Stimulated activated CD4-positive, alpha-beta T cell treated with anti-CD3 and anti-CD28 coated beads, Interleukin-1b, Interleukin-23, amount 100 ng/mL, for 1 hour (primary cell): ENCODE measurements at places on chromosomes 6 and 20.

- no peak for DNase-seq
Observed at GRCh38 chr6:166684866-166685265, 57.8 kb upstream of the RPS6KA2 start.

- no peak for DNase-seq
Observed at GRCh38 chr6:54386295-54386694, 78.1 kb downstream of the TINAG start.

- DNase-seq: no peak
Observed at GRCh38 chr6:106511288-106512047, 117.8 kb downstream of the RTN4IP1 start.

GRCh38 chr6:88008411-88008810, 39.2 kb upstream of the SPACA1 start:
- no peak for DNase-seq

- no peak for DNase-seq
Observed at GRCh38 chr6:87716928-87717614, 15.0 kb upstream of the AKIRIN2 start.

GRCh38 chr6:132131351-132131750, 180.2 kb upstream of the CCN2 start:
- no peak for DNase-seq

- no peak for DNase-seq
Observed at GRCh38 chr20:51098284-51098810, 75.4 kb upstream of the KCNG1 start.

DNA sequence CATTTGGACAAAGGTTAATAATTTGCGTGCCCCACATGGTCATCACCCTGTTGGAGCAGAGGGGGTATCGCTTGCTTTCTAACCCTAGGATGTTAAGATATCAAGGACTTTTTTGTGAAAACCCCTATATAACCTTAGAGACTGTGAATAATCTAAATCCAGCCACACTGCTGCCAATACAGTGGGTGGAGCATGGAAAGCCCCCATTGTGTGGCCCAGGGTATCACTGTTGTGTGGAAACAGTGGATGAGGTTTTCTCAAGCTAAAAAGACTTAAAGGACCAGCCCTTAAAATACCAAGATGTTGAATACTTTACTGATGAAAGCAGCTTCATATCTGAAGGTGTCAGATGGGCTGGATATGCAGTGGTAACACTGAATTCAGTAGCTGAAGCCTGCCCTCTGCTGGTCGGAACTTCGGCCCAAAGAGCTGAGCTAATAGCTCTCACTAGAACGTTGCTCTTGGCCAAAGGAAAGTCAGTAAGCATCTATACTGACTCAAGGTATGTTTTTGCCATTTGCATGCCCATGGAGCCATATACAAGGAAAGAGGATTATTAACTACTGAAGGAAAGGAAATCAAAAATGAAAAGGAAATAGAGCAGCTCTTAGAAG, 695.2 kb downstream of the PHF3 start:
- DNase-seq: no peak

DNA sequence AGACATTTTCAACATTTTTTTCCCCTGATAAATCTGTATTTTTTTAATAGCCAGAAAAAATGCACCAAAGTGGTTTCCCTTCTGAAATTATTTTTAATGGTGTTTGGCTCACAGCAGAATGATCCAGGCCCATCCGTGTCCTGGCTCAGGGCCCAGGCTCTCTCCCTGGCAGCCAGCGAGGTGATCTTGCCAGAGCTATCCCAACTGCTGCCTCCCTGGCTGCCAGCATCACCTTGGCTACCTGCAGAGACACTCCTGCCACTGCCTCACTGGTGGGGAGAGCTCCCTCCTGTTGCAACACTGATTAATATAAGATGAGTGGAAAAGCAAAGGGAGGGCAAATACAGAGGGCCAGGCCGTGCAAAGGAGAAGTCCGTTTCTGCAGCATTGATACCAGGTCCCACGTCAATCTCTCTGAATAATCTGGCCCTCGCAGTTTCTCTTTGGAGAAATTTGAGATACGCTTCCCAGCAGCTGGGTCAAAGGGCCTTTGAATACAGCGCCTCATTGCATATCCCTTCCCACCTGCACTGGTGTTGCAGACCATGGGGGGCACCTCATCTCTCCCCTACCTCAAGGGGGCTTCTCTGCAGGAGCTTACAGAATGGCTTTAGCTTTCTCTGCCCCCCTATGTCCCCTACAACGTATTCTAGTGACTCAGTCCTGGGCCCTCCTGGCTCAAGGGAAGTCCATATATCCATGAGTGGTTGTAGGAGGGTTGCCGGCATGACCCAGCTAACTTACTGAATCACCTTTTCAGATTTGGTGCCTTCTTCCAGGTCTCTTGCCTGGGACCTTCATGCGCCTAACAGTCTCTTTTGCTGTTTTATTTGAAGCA, 12.8 kb upstream of the DSTN start:
- DNase-seq: no peak

GRCh38 chr6:88870717-88871330, 92.6 kb downstream of the RNGTT start:
- peak; percentile 4 for DNase-seq

DNA sequence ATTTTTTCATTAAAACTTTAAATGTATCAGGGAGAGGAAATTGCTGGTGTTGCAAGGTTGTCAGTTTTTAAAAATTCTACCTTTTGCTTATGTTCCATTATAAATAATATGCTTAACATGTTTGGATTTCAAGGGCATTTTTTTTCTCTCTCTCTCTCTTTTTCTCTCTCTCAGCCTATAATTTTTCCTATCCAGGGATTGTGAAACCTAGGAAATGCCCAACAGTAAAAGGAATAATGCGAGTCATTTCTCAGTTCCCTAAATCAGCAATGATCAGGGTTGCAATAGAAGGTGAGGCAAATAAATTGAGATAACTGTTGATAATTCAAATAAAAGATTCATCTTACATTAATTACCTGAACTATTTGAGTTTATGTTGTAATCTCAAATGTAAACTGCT, 53.2 kb upstream of the IFNGR1 start:
- no peak for DNase-seq

GRCh38 chr6:144296973-144297372, 11.8 kb downstream of the UTRN start:
- DNase-seq: no peak

DNA sequence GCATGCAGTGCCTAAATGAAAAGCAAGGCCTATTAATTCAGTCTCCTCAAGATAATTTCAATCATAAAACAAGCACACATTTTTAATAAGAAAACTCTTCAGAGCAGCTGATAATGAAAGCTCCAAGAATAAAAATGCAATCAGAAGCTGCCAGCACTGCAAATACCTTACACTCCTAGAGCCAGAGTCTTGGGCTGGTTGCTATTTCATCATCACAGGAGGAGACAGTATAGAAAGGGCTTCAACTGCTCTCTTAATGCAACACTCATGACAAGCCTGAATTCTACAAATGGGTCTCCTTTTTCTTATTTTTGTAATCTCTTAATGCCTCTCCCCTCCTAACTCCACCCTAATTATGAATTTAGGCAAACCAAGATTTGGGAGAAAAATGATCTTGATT, 11.2 kb upstream of the MC3R start:
- DNase-seq: no peak

DNA sequence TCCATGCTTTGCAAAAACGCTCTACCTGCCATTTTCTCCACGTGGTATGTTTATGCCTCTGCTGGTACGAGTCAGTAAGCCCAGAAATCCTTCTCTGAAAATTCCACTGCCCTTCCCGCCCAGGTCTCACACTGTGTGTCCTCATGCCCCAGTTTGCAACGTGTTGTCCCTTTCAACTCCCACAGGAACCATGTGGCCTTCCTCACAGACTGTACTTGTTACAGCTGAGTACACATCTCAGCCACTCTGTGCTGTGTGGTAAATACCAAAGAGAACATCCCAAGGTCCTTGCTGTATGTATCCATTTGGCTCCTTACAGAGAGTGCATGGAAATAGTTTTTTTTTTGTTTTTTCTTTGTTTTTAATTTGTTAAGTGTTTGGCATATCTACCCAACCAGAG, 56.9 kb downstream of the RTN4IP1 start:
- no peak for DNase-seq

GRCh38 chr6:100998111-100998510, 117.0 kb upstream of the ASCC3 start:
- DNase-seq: no peak

DNA sequence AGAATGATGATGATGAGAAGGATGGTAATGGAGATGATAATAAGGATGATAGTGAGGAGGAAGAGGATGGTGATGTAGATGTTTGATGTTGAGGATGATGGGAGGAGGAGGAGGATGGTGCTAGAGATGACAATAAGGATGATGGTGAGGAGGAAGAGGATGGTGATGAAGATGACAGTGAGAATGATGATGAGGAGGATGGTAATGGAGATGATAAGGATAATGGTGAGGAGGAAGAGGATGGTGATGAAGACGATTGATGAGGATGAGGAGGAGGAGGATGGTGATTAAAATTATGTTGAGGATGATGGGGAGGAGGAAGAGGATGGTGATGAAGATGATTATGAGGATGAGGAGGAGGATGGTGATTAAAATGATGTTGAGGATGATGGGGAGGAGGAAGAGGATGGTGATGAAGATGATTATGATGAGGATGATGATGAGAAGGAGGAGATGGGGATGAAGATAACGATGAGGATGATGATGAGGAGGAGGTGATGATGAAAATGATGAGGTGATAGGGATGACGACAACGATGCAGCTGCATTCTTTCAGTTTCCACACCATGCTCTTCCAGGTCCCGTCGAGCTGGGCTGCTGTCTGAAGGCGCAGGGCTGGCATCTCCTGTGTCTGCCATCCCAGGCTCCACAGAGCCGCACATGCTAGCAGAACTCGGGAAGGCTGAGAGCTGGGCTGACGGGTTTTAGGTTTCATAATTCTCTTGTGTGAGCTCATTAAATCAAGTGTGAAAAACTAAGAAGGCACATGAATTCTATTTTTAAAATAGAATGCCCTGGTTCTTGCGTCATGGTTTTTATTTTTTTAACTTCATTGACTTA, 274.9 kb downstream of the SMOC2 start:
- no peak for DNase-seq
